Activated CD8-positive, alpha-beta memory T cell treated with anti-CD3 and anti-CD28 coated beads for 1 hour (primary cell): ENCODE measurements at places on chromosomes 4 and X.

- no peak for DNase-seq
Observed at GRCh38 chr4:41609851-41610250, 71.9 kb downstream of the LIMCH1 start.

- no peak for DNase-seq
Observed at GRCh38 chr4:79502081-79502480, 94.1 kb upstream of the GK2 start.

DNA sequence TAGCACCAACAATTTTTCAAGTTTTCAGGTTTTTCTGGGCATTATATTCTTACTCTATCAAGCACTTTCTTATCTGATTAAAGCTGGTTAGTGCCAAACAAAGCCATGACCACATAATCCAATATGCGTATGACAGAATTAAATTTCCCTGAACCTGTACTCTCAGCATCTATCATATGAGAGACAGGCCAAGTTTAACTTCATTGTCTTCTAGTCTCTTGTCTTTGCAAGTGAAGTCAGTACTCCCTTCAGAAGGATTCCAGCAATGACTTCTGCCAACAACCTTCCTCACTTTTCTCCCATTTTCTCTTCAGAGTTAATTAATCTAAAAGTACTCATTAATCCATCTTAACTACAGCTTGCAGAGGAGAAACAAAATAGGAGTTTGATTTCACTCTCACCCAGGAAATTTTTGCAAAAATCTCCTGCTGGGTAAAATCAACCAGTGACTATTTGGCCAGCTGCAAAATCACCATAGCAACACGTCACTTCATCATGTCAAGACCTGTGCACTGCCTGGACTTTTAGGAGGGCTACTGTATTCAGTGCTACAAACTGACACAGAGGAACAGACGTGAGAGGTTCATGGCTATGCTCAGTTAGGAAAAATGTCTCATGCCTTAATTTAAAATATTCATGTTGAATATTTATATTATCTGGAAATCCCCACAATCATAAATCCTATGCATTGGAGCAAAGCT is 208.4 kb downstream of the ANTXR2 start:
- DNase-seq = no peak

GRCh38 chrX:16167181-16167580 is at the start of gene MAGEB17:
Gene MAGEB17 (plus strand): TSS chrX:16167481. CDS start chrX:16170383, 2,902 bp downstream.
- DNase-seq = no peak

- no peak for DNase-seq
Observed at GRCh38 chrX:150770623-150771022, 77.4 kb downstream of the MTMR1 start.

DNA sequence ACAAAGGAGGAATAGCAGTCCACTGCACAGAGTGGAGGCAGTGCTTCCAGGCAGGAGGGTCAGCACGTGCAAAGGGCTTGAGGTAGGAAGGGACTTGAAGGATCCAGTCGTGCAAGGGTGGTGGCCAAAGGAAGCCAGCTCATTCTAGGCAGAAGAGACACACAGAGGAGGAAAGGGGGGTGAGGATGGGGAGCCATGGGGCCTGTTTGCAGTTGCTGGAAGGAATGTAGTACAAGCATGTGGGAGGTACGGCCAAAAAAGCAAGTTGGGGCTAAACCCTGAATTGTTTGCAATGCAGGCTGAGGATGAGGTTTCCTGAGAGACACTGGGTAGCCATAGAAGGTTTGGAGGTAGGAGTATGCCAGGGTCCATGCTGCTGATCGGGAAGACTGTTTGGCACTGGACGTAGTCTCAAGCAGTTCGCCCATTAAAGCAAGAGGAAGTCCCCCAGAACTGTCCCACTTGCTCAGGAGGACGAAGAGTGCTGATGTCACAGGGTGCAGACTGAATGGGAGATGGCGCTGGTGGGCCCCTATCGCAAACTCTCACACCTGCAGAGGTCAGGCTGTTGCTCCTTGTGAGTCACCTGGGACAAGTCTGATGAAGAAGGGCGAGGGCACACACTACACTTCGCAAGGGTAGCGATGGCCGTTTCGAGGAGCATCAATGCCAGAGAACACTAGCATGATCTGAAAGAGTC is 9.1 kb upstream of the MAN2B2 start:
- DNase-seq = no peak

GRCh38 chr4:19368800-19369199 is 882.9 kb upstream of the SLIT2 start:
- DNase-seq = no peak

- DNase-seq = no peak
Observed at GRCh38 chr4:146330392-146330791, 116.1 kb downstream of the REELD1 start.
